Lung (tissue), 17 donors: ENCODE measurements at places on chromosomes 13 and 19. TPM values are rescaled to one million over a fixed set of nuclear protein-coding genes. Genes with fewer than 3 reads are reported as not detected.
A peak's percentile ranks its signal among the peaks of the same experiment; 100 is the strongest.

Gene CBARP
- 0.83 TPM for total RNA-seq

Gene ZNF112
- 11.3 TPM for total RNA-seq

Gene CCDC70
- not detected for total RNA-seq

Gene GFY
- total RNA-seq, result not detected

Gene ONECUT3
- total RNA-seq, result not detected

Gene SYDE1
- 26.9 TPM for total RNA-seq

Gene COX7A1
- 53.1 TPM for total RNA-seq

Gene DCLK1
- 23.5 TPM for total RNA-seq

Gene CHST8
- 0.14 TPM for total RNA-seq

Gene OR10H1
- not detected for total RNA-seq

Gene ADGRL1
- 22.6 TPM for total RNA-seq

GRCh38 chr19:35755131-35755549, 1.7 kb downstream of the HSPB6 start:
- peak overlapping the region; percentile 88 for H3K27ac ChIP-seq
- H3K4me3 ChIP-seq, result no peak overlapping the region
- no peak for DNase-seq
- peaks cover 32% of the 10 kb centered on the region for H3K4me1 ChIP-seq
- H3K27me3 ChIP-seq, result no peaks in the 10 kb centered on the region

DNA sequence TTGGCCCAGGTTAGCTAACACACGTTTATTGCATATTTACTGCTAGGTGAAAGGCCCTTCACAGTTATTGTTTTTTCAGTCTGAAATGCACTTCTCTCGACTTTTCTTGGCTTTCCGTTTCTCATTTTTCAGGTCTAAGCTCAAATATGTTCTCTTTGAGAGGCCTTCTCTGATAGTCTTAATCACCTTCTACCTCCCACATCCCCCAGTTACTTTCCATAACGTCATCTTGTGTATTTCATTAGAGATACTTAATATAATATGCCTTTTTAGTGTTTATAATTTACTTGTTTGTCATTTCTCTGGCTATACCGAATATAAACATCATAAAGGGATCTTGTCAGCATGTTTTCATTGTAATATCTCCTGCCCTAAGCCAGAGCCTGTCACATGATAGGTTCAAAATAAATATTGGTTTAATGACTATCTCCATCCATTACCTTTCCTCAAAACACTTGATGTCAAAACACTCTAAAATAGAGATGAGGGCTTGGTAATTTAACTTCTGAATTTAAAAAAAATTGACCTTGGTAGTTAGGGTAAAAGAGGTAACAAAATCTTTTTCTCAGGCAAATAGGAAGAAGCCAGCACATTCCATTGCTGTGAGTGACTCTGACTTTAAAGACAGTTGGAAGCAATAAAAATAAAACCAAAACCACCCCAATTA, 168.6 kb upstream of the RFC3 start:
- no peak overlapping the region for H3K4me3 ChIP-seq
- no peaks in the 10 kb centered on the region for H3K27me3 ChIP-seq
- H3K36me3 ChIP-seq, result no peaks in the 10 kb centered on the region
- no peak overlapping the region for H3K27ac ChIP-seq
- H3K4me1 ChIP-seq, result peaks cover 9% of the 10 kb centered on the region

GRCh38 chr13:29458419-29458818, 137.1 kb downstream of the SLC7A1 start:
- H3K4me3 ChIP-seq, result no peak overlapping the region
- H3K36me3 ChIP-seq, result no peaks in the 10 kb centered on the region
- no peaks in the 10 kb centered on the region for H3K4me1 ChIP-seq
- H3K27me3 ChIP-seq, result no peaks in the 10 kb centered on the region
- no peak for DNase-seq

GRCh38 chr19:18660939-18661670, 22.4 kb upstream of the CRTC1 start:
- no peaks in the 10 kb centered on the region for H3K4me1 ChIP-seq
- no peaks in the 10 kb centered on the region for H3K36me3 ChIP-seq
- no peak for DNase-seq
- H3K4me3 ChIP-seq, result no peak overlapping the region
- H3K27me3 ChIP-seq, result no peaks in the 10 kb centered on the region

GRCh38 chr13:90281709-90282108, 1065.8 kb upstream of the MIR17HG start:
- H3K27ac ChIP-seq, result no peak overlapping the region
- H3K36me3 ChIP-seq, result no peaks in the 10 kb centered on the region
- no peaks in the 10 kb centered on the region for H3K27me3 ChIP-seq
- H3K4me1 ChIP-seq, result no peaks in the 10 kb centered on the region
- no peak for DNase-seq

DNA sequence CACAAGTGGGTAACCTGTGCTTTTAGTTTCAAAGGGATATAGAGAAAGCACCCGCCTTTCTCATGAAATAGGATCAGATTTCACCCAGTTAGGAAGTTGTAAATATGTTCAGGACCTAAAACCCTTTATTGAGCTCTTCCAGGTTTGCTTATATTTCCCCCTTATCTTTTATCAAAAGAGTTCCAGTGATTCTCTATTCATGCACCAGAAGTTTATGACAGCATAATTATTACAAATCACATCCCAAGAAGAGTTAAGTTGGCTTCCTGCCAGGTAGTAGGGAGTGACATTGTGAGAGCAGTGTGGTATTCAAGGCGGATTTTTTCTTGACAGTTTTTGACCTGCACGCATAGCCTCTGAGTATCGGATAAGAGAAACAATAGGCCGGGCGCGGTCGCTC, 190.3 kb downstream of the STK24 start:
- H3K27me3 ChIP-seq, result no peaks in the 10 kb centered on the region
- peaks cover 6% of the 10 kb centered on the region for H3K4me1 ChIP-seq
- no peak overlapping the region for H3K27ac ChIP-seq
- no peak overlapping the region for H3K4me3 ChIP-seq
- H3K36me3 ChIP-seq, result peaks cover 40% of the 10 kb centered on the region

- H3K36me3 ChIP-seq, result no peaks in the 10 kb centered on the region
- H3K4me3 ChIP-seq, result no peak overlapping the region
- no peaks in the 10 kb centered on the region for H3K4me1 ChIP-seq
- peak; percentile 20 for DNase-seq
Measured at GRCh38 chr13:21078501-21078900, 17.1 kb upstream of the LATS2 start.

DNA sequence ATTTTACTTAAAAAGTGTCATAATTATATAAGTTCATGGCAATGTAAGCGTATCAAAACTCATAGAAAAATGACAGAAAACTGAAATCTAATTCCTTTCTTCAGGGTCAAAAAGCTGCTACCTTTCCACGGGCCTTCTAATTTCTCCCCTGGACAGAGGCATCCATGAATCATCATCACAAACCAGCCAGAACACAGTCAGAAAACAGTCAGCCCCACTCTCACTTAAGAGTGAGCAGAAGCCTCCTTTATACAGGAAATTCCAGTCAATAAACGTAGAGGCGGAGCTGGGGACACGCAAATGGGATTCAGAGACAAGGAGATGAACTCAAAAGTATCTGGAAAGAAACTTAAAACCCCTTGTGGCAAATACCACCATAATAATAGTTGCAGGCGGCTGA, 54.2 kb upstream of the ABCC4 start:
- H3K27ac ChIP-seq, result no peak overlapping the region
- no peak overlapping the region for H3K4me3 ChIP-seq
- no peak for DNase-seq
- no peaks in the 10 kb centered on the region for H3K4me1 ChIP-seq
- H3K27me3 ChIP-seq, result no peaks in the 10 kb centered on the region

- H3K4me1 ChIP-seq, result no peaks in the 10 kb centered on the region
- no peaks in the 10 kb centered on the region for H3K36me3 ChIP-seq
- no peak for DNase-seq
Measured at GRCh38 chr19:7720351-7720750, 11.6 kb downstream of the CLEC4G start.

GRCh38 chr13:61927648-61928047, 512.0 kb upstream of the PCDH20 start:
- no peaks in the 10 kb centered on the region for H3K4me1 ChIP-seq
- no peak overlapping the region for H3K27ac ChIP-seq
- H3K4me3 ChIP-seq, result no peak overlapping the region
- no peaks in the 10 kb centered on the region for H3K36me3 ChIP-seq
- DNase-seq, result peak; percentile 38

GRCh38 chr19:14368011-14368513, 13.2 kb upstream of the ADGRE5 start:
- H3K27ac ChIP-seq, result peak overlapping the region; percentile 52
- DNase-seq, result no peak
- H3K4me1 ChIP-seq, result peaks cover 12% of the 10 kb centered on the region

DNA sequence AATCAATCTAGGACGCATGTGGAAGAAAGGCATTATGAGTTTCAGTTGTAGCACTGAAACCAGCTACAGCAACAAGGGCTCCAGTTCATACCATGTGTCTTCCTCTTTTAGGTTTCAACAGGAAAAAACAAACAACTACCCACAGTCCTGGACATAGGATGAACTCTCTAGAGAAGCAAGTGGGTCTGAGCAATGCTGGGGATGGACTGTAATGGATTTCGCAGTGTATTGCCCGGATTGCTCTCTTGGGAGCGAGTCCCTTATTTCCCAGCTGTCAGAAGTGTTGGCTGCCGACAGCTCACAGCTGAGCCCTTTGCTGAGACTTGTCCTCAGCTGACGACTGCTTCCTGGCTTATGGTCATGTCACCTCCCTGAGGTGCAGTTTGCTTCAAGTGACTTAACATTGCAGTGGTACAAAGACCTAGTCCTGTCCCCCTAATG, 12.1 kb upstream of the MYCBP2 start:
- H3K27me3 ChIP-seq, result no peaks in the 10 kb centered on the region
- no peak for DNase-seq
- H3K4me3 ChIP-seq, result no peak overlapping the region
- H3K27ac ChIP-seq, result no peak overlapping the region

DNA sequence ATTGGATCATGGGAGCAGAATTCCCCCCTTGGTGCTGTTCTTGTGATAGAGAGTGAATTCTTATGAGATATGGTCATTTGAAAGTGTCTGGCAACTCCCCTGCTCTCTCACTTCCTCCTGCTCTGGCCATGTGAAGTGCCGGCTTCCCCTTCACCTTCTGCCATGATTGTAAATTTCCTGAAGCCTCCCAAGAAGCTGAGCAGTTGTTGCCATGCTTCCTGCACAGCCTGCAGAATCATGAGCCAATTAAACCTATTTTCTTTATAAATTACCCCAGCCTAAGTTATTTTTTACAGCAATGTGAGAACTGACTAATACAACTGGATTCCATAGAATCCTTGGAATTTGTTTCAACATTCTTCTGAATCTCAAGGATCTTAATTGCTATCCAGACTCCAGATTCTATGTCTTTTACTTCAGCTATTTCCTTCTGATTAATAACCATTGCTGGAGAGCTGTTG, 328.1 kb downstream of the SLITRK5 start:
- H3K36me3 ChIP-seq, result no peaks in the 10 kb centered on the region
- no peak overlapping the region for H3K27ac ChIP-seq
- no peaks in the 10 kb centered on the region for H3K4me1 ChIP-seq

DNA sequence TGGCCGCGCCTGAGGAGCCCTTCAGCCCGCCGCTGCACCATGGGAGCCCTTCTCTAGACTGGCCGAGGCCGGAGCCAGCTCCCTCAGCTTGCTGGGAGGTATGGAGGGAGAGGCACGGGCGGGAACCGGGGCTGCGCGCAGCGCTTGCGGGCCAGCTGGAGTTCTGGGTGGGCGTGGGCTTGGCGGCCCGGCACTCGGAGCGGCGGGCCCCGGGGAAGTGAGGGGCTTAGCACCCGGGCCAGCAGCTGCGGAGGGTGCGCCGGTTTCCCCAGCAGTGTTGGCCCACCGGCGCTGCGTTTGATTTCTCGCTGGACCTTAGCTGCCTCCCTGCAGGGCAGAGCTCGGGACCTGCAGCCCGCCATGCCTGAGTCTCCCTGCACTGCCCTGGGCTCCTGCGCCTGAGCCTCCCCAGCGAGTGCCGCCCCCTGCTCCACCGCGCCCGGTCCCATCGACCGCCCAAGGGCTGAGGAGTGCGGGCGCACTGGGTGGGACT, 1890.0 kb upstream of the PCDH20 start:
- no peaks in the 10 kb centered on the region for H3K4me1 ChIP-seq
- H3K27ac ChIP-seq, result no peak overlapping the region
- no peaks in the 10 kb centered on the region for H3K27me3 ChIP-seq
- DNase-seq, result no peak
- no peaks in the 10 kb centered on the region for H3K36me3 ChIP-seq

- H3K27me3 ChIP-seq, result no peaks in the 10 kb centered on the region
- H3K4me1 ChIP-seq, result no peaks in the 10 kb centered on the region
- no peak for DNase-seq
Measured at GRCh38 chr19:7730286-7731217, 1.4 kb downstream of the CLEC4G start.

DNA sequence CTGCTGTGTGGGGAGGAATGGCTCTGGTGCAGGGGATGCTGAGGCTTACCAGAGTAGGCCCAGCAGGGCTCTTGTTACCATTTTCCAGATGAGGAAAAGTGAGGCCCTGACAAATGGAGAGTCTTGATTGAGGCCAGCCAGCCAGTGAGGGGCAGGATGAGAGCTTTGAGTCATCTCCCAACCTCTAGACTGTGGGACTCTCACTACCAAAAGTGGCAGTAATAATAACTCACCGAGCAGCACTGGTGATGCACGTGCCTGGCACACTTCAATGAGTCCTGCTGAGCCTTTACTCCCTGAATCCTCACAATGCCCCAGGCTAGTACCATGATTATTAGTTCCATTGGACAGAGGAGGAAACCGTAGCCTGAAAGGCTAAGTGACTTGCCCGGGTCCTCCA, 7.8 kb downstream of the CIC start:
- no peaks in the 10 kb centered on the region for H3K27me3 ChIP-seq
- no peak overlapping the region for H3K27ac ChIP-seq
- no peak overlapping the region for H3K4me3 ChIP-seq
- peaks cover 20% of the 10 kb centered on the region for H3K36me3 ChIP-seq
- H3K4me1 ChIP-seq, result peaks cover 15% of the 10 kb centered on the region
- no peak for DNase-seq
